ENCODE measurements at places on chromosomes 2 and 18. TPM values are rescaled to one million over a fixed set of nuclear protein-coding genes. Genes with fewer than 3 reads are reported as not detected.

FLACC1 gene
- polyA plus RNA-seq, result 0.34 TPM

UGT1A9 gene
- 2.1 TPM for polyA plus RNA-seq

NPHP1 gene
- polyA plus RNA-seq, result 4.1 TPM

DSG4 gene
- polyA plus RNA-seq, result 0.41 TPM

SFT2D3 gene
- polyA plus RNA-seq, result not detected

SIX3 gene
- polyA plus RNA-seq, result not detected

CAVIN2 gene
- 2.7 TPM for polyA plus RNA-seq

GREB1L gene
- 15.1 TPM for polyA plus RNA-seq

C2orf81 gene
- polyA plus RNA-seq, result 0.76 TPM

GNLY gene
- polyA plus RNA-seq, result not detected

DCC gene
- 1.0 TPM for polyA plus RNA-seq

IL36G gene
- polyA plus RNA-seq, result 1.0 TPM

MYOM1 gene
- polyA plus RNA-seq, result 1.8 TPM

ARHGAP15 gene
- polyA plus RNA-seq, result not detected

REEP1 gene
- polyA plus RNA-seq, result 21.5 TPM

ICOS gene
- not detected for polyA plus RNA-seq

PDE6D gene
- 23.3 TPM for polyA plus RNA-seq

NPAS2 gene
- 14.7 TPM for polyA plus RNA-seq

ARHGAP25 gene
- 0.21 TPM for polyA plus RNA-seq

UGT1A8 gene
- polyA plus RNA-seq, result not detected

FAM237A gene
- not detected for polyA plus RNA-seq

Measured in hepatocyte (in vitro differentiated cells).